ENCODE measurements at places on chromosomes 5 and 9.

GRCh38 chr5:7802855-7803254 lies 48.1 kb downstream of the CFAP90 start:
- no peak for DNase-seq

DNA sequence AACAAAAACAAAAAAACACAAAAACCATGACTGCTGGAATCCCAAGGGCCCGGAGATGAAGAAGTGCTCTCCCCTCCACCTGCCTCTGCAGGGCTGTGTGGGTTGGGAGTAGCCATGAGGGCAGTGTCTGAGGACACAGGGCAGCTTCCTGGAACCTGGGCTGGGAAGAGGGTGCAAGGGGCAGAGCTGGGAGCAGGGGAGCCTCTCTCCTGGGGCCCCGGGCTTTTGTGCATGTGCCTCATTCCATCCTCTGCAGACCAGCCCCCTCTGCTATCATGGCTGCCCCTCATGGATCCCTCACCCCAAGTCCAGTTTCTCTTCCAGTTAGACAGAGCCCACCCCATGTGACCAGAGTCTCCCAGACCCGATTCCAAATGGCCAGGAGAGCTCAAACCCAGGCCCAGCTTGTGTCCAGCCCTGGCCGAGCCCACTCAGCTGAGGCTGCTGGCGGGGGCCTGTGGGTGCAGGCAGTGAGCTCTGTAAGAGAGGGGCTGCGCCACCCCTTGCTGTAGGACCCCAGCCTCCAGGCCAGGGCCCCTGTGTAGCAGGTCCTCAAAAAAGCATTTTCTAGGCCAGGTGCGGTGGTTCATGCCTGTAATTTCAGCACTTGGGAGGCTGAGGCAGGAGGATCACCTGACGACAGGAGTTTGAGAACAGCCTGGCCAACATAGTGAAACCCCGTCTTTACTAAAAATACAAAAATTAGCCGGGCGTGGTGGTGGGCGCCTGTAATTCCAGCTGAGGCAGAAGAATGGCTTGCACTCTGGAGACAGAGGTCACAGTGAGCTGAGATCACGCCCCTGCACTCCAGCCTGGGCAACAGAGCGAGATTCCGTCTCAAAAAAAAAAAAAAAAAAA lies 44.5 kb downstream of the PLPP7 start:
- no peak for DNase-seq

- DNase-seq: no peak
These were observed 16.9 kb downstream of the DIMT1 start for GRCh38 chr5:62386824-62387223.

DNA sequence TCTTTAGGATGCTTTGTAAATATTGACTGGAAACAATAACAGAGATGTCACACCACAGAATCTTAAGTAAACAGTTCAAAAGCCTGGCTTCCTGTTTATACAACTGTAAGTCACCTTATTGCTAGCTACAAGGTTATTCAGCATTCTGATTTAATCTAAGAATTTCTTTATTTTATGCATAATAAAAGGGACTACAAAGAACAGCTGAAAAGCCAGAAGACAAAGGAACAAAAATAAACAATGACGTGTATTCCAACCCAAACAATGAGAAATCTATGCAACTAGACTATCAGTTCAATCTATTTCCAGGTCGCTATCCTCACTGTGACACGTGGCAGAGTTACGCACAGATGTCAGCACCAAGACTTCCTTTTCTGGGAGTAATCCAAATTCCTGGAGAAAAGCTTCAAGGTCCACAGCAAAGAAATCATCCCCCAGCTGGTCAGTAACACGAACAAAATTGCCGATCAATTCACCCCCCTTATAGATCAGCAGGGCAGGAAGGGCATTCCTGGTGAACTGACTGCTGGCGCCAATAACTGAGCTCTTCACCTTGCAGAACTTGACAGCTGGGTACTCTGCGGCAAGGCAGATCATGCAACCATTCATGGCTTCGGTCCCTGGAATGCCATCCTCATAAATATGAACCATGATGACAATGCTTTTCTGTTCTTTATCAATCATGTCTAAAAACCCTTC lies 8.4 kb downstream of the PDCL start:
- DNase-seq: no peak

GRCh38 chr5:10860645-10861422 lies 99.8 kb upstream of the DAP start:
- DNase-seq: no peak

DNA sequence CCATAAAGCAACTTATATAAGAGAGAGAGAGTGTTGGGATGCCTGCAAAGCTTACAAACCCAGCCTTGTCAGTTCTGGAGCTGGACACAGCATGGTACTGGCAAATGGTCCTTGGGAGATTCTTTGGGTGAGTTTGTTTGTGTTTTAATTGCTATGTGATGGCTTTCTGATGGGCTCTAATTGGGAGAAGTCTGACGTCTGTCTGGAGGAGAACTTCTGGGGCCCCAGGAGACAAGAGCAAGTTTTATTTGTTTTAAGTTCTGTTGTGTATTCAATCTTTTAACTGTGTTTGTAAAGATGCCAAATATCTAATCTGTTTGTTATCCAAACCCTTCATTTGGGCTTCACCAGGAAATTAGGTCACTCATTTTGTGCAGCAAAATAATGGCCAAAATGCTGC lies 50.3 kb upstream of the AFAP1L1 start:
- no peak for DNase-seq

DNA sequence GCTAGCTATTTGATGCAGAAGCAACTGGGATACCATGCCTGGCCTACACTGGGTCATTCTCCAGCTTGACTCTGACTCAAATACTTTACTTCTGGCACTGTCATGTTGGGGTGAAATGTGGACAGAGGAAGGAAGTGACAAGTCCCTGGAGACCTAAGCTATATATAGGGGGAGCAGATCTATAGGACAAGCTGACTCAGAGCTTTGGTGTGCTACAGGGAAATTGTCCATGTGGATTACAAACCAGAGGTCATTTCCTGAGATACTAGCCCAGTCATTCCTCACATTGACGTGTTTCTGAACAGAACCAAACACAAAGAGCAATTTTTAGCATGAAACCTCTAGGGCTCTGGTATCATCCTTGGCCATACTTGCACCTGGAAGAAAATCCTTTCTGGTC lies 531.6 kb upstream of the CLINT1 start:
- DNase-seq: no peak

DNA sequence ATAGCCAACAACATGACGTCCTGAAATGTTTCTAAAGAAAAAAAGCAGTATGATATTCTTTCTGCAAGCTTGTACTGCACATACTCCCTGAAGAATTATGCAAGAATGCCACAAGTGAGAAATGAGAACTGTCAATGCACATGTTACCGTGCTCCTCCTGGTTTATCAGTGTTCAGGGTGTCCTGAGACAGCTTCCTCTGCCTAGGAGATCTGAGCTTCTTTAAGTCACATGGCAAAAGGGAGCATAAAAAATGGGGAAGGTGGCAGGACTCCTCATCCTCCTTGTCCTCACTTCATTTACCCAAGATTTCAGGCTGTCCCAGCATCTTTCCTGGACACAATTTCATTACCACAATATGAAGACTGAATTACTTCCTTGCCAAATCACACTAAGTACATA lies 238.2 kb downstream of the GLIS3 start:
- no peak for DNase-seq

GRCh38 chr9:995192-995591 lies 18.7 kb downstream of the DMRT3 start:
- no peak for DNase-seq

DNA sequence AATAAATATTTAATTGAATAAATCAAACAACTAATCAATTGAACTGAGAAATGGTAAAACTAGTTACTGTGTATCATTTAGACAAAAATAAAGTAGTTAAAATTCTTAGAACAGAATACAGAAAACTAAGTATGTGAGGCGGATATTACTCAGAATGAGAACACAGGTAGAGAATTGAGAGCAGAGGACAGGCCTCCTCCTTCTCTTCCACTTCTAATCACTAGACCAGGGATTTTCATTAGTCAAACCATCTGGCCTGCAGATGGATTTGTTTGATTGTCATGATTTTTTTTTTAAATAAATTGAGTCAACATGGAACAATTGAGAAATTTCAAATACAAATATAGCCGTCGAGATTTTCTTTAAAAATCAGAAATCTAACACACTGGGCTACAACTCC lies 198.6 kb upstream of the HMHB1 start:
- DNase-seq: no peak

Data from activated CD8-positive, alpha-beta memory T cell treated with anti-CD3 and anti-CD28 coated beads for 4 hours (primary cell).